ENCODE measurements at places on chromosomes 4 and X.

DNA sequence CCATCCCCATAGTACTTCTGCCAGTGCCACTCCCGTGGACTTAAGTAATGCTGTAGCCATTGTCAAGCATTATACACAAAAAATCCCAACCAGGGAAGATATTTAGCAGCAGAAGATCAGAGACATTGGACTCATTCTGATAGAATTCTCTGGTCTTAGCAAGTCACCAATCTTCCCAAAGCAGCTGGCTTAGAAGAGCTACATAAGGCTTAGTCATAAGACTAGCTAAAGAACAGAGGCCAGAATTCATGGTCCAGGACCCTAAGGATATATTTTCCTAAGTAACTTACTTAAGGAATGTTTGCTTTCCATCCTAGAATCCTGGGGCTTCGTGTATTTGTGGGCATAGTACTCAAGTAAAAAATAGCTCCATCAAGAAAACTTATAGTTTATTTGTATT, 100.3 kb upstream of the SLIT2 start:
- DNase-seq: no peak

- DNase-seq: no peak
Observed at GRCh38 chr4:98094118-98094517, 49.2 kb downstream of the STPG2 start.

DNA sequence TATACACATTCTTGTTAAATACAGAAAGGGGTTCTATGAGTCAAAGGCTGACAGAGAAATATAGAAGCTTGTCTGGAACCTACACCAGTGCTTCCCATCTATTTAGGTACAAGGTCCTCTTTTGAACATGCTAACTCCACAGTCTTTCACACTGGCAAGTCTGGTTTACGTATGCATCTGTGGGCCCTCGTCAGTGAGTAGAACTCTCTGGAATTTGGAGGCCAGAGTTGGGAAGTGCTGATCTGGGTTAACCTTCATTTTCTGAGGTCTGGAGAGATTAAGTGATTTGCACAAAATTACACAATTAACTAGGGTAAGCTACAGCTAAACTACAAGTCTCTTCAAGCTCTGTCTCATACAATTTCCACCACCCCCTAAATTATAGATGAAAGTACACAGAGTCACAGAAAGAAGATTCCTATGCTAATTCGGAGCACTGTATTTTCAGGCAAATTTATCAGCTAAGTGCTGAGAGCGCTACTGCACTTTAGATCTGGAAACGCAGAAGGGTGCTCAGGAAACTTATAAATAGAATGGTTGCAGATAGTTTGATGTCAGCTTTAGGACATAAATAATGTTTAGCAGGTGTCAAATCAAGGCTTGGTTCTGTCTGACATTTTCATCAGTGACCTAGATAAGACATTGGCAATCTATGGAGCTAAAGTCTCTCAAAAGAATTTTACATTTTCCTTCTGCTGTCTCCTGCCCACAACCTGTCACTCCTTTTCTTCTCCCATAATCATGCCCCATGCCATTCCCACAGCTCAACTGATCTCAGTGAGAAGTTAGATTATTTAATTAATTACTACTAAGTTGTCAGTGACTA, 43.0 kb upstream of the PDLIM5 start:
- no peak for DNase-seq

GRCh38 chrX:10471418-10471817, 149.0 kb downstream of the MID1 start:
- DNase-seq: no peak

- DNase-seq: no peak
Observed at GRCh38 chr4:19195696-19196095, 1056.0 kb upstream of the SLIT2 start.

- no peak for DNase-seq
Observed at GRCh38 chrX:18677161-18677869, 5.4 kb upstream of the RS1 start.

DNA sequence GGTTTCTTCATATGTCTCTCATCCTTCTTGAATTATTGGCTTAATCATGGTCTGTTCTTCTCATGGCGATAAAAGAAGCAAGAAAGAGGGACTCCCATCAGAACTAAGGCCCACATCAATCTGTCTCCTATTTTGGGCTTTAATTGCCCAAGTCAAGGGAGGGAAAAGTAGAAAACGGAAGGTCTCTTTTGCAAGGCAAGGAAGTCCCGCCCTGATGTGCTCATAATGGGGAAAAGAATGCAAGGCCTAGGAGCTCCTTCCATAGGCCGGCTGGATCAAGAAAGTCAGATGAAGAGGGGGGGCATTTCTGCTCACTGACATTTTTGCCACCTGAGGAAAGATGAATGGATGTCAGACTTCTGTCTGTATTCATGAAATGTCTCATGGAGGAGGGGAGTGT, 127.7 kb upstream of the RPS6KA3 start:
- DNase-seq: no peak

DNA sequence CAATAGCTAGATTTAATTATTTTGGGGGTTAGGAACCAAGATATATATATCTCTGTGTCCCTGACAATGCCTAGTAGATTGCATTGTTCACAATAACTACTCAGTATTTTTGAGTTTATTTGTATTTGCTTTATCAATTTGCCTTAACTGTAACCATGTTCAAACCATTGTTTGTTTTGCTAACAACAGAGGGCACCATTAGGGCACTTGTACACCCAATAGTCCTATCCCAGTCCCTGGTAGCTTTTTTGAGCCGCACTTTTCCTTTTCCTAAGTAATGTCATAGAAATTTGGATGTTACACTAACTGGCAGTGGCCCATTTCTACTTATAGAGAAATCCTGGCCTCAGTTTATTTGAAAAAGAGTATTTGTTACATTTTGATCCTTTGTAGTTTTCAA, 575 bp upstream of the KLHL5 start:
- no peak for DNase-seq

- DNase-seq: no peak
Observed at GRCh38 chr4:125191232-125191631, 123.5 kb upstream of the FAT4 start.

DNA sequence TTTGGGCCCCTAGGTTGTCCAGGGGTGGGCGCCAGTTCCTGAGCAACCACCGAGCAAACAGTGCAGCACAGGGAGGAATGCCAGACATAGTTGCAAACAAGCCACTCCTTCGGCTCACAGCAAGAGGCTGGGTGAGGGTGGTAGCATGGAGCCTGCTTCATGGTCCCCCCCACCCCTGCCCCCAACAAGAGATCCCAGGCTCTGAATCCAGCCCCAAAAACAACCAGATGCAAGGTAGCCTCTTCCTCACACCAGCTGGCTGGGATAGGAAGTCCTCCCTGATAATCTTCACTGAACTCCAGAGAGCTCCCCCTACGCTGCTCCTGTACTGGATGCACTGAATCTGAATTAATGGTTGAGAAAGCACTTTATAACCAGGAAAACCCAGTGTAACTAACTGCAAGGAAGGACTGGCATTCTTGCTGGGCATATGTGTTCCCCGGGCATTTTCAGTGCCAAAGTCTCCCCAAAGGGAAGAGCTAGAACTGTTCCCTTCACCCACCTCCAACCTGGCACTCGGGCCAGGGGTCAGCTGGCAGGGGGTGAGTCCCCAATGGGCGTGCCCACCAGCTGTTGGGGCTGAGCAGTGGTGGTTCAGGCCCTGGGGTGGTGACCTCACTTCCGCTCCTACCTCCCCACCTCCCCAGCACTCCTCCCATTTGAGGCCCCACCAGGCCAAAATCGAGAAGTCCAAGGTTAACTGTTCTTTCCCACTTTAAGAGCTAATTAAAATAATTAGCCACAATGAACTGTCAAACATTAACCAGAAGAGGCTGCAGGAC, 1.5 kb downstream of the ELF4 start:
- DNase-seq: no peak

- DNase-seq: no peak
Observed at GRCh38 chrX:63656871-63657580, 128.0 kb downstream of the ARHGEF9 start.

- no peak for DNase-seq
Observed at GRCh38 chr4:3873408-3874027, 107.3 kb downstream of the ADRA2C start.

DNA sequence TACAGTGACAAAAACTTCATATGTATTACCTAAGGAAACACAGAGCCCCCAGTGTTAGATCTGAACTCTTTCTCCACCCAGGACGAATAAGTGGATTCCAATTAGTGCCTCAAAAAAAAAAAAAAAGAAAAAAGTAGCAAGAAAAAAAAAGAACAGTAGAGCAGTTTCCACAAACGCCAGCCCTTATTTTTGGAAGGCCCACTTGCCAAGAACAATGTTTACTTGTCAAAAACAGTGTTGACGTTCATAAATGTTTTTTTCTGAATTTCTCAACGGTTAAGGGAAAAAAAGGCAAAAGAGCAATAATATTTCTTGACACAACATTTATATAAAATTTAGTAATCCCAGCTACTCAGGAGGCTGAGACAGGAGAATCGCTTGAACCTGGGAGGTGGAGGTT, 38.7 kb downstream of the DHRSX start:
- no peak for DNase-seq

DNA sequence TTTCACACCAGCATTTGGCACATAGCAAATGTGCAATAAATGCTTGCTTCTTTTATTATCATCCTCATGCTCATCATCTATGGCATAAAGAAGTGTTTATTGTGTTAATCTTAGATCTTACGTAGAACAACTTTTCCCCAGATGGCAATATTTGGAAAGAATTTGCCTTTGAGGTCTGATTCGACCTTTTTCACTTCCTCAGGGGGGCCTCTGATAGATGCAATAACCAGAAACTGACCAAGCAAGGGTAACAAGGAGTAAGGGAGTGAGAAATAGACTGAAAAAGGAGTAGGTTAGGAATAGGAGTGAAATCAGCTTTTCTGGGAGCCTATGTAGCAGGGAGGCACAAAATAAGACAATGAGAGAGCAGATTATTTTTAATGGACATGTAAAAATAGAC, 70.2 kb downstream of the RRAGB start:
- DNase-seq: no peak

- no peak for DNase-seq
Observed at GRCh38 chrX:110847334-110847733, 51.7 kb upstream of the CHRDL1 start.

GRCh38 chr4:157838366-157838765, 334.5 kb downstream of the GASK1B start:
- no peak for DNase-seq

GRCh38 chrX:126165721-126166461, at the start of gene DCAF12L2:
Gene DCAF12L2 (minus strand): TSS chrX:126166289. CDS start chrX:126165924, 365 bp downstream.
- DNase-seq: no peak

- no peak for DNase-seq
Observed at GRCh38 chr4:122052677-122053076, 99.5 kb upstream of the BLTP1 start.

DNA sequence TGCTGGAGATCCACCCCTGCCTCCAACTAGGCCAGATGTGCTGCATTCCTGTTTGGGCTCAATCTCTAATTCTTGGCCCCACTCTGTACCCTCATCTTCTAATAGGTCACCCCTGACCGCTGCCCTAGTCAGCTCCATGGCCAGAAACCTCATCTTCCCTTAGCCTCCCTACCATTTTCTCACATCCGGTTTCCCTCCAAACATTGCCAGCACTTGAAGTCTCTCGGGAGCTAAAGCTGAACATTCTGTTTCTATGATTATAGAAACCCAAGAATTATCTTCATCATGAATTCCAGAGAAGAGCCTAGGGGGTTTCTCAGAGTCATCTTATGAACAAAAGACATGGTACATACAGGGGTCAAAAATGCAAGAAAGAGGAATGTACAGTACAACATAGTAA, 179.7 kb downstream of the AMELX start:
- DNase-seq: no peak

DNA sequence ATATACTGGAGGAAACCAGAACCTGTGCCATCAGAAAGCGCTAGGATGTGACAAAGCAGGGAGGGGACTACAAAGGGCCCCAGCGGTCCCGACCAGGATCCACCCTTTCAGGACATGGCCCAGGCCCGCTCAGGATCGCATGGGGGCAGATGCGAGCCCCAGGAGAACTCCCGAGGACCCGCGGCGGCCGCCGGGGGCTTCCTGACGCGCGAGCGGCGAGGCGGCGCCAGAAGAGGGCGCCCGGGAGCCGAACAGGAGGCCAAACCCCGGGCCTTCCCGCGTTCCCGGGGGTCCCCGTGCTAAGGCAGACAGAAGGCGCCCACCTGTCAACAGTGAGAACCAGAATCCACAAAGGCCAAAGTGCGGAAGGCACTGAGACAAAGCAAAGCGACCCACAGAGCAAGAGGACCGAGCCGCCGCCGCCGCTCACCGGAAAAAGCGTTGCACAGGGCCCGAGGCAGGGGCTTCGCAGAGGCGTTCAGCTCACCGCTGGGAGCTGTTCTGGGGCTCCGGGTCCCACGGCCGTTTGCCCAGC, 7.3 kb upstream of the OPN1LW start:
- peak; percentile 83 for DNase-seq

- DNase-seq: no peak
Observed at GRCh38 chrX:39753293-39753996, 344.3 kb downstream of the BCOR start.

DNA sequence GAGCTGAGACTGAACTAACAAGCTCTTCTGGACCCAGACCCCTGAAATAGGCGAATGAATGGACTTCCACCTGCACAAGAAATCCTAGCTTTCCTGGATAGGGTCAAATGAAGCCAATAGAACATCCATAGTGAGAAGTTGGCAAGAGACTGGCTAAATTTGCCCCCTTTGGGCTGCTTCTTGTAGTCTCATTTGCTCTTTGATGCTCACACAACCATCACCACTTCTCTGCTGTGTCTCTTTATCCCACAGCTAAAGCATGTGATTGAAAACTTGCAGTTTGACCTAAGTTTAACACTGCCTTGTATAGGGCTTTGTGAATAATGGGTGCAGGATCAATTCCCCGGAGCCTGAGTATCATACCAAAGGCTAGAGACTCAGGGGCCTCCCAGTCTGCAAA, 38.2 kb downstream of the NLGN3 start:
- DNase-seq: no peak

GRCh38 chrX:38606821-38607220, 45.5 kb downstream of the TSPAN7 start:
- DNase-seq: no peak

- no peak for DNase-seq
Observed at GRCh38 chrX:7242613-7243012, 94.7 kb upstream of the PUDP start.

DNA sequence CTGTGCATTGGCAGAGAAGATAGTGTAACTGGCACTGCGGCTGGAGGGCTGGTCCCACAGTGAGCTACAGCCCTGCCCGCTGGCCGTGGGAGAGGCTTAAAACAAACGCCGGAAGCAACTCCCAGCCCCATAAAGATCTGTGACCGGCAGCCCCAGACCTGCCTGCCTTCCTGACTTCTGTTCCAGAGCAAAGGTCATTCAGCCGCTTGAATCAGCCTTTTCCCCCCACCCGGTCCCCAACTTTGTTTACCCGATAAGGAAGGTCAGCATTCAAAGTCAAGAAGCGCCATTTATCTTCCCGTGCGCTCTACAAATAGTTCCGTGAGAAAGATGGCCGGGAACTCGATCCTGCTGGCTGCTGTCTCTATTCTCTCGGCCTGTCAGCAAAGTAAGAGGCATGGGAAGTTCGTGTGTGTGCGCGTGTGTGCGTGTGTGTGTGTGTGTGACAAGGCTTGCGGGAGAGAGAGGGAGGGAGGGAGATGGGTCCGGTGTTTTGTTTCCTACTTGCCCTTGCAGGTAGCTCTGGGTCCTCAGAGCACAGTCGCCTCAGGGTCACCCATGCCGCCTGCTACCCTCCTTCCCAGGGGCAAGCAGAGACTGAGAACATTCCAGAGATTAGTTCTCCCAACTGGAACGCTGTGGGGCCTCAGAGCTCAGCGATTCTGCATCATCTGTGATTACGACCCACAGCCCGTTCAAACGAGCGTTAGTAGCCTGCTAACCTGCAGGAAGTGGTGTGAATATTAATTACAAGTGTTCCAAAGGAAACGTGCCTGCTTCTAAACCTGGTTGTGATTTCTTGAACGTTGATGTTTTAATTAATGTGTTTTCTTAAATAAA, at the start of gene MGST2:
Gene MGST2, plus strand, starts transcription at position 130 of the 840 bp plus-strand sequence. Its CDS starts 201 bp downstream, at position 331.
- no peak for DNase-seq

- no peak for DNase-seq
Observed at GRCh38 chr4:154137320-154137905, 348.5 kb upstream of the SFRP2 start.

All from 8988T (cell line).